RPMI7951 (cell line): ENCODE measurements at places on chromosomes 7 and 10. TPM values are rescaled to one million over a fixed set of nuclear protein-coding genes. Genes with fewer than 3 reads are reported as not detected.

The FAM25G gene
- total RNA-seq: not detected in 2 replicates

The NDUFB8 gene
- 189 and 282 TPM in 2 replicates for total RNA-seq

The VENTX gene
- total RNA-seq: not detected in 2 replicates

The TBXAS1 gene
- 2.4 and 3.5 TPM in 2 replicates for total RNA-seq

The KLF6 gene
- 20.3 and 23.3 TPM in 2 replicates for total RNA-seq

The SPDYE8 gene
- total RNA-seq: not detected in 2 replicates

The CCL24 gene
- total RNA-seq: not detected in 2 replicates

The OR6B1 gene
- total RNA-seq: not detected in 2 replicates

The IRF5 gene
- not detected in 2 replicates for total RNA-seq
